ENCODE measurements at places on chromosomes 5 and 9.

DNA sequence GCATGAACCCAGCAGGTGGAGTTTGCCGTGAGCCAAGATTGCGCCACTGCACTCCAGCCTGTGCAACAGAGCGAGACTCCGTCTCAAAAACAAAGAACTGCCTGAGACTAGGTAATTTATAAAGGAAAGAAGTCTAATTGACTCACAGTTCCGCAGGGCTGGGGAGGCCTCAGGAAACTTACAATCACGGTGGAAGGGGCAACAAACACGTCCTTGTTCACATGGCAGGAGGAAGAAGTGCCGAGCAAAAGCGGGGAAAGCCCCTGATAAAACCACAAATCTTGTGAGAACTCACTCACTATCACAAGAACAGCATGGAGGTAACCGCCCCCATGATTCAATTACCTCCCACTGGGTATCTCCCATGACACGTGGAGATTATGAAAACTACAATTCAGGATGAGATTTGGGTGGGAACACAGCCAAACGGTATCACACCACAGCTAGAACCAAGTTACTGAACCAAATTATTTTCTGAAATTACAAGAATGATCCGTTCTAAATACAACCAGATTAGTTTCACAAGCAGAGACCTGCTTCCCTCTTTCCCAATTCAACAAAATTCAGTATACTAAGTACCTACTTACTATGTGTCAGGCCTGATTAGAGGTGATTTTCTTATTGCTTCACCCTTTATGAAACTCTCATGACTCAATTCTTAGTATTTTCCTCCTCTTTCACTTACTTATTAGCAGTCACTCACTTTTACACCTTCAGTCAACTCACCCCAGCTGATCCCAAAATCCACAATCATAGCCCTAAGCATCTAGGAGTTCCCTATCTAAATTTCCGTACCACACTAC is 8.4 kb downstream of the UBTD2 start:
- no peak for DNase-seq

GRCh38 chr5:58871648-58872242 is 288.9 kb downstream of the RAB3C start:
- no peak for DNase-seq

DNA sequence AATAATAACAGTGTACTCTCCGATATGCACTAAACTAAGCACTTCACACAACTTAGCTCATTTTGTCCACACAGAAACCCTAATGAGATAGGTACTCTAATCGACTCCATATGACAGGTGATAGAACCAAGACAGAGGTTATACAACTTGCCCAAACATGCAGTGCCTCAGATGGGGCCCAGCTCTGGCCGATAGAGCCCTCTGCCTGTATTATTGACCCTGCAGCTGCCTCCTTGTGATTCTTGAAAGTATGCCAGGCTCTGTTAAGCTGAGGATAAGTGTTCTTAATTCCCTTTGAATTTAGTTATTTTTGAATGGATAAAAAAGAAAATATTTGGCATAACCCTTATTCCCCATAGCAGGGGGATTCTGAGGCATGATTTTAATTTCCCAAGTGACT is 78.5 kb downstream of the HMHB1 start:
- DNase-seq, result no peak

- no peak for DNase-seq
Observed at GRCh38 chr9:89366711-89367110, 48.4 kb downstream of the SECISBP2 start.
